WTC11 (cell line): ENCODE measurements at places on chromosomes 16 and 17. TPM values are rescaled to one million over a fixed set of nuclear protein-coding genes. Genes with fewer than 3 reads are reported as not detected.
A peak's percentile ranks its signal among the peaks of the same experiment; 100 is the strongest.

ABCA3 gene
- 12.1 to 16.8 TPM (median 15.9 TPM) in 3 replicates for total RNA-seq

NPIPB6 gene
- 0.83 to 2.6 TPM (median 2.5 TPM) in 3 replicates for total RNA-seq

MGAT5B gene
- total RNA-seq, result 11.5 to 12.0 TPM (median 11.6 TPM) in 3 replicates

CLDN7 gene
- 131 to 136 TPM (median 136 TPM) in 3 replicates for total RNA-seq

OGFOD3 gene
- total RNA-seq, result 20.4 to 24.0 TPM (median 22.5 TPM) in 3 replicates

SDR42E2 gene
- 0.09 to 0.18 TPM (median 0.13 TPM) in 3 replicates for total RNA-seq

TAC4 gene
- total RNA-seq, result not detected in 3 replicates

CCR7 gene
- total RNA-seq, result 0.37 to 0.92 TPM (median 0.57 TPM) in 3 replicates

CD79B gene
- 3.0 to 3.5 TPM (median 3.2 TPM) in 3 replicates for total RNA-seq

HBZ gene
- total RNA-seq, result 0.41 to 0.53 TPM (median 0.52 TPM) in 3 replicates

SLC5A10 gene
- total RNA-seq, result 0.09 TPM in 1 of 3 replicates, not detected in the others

- peak; percentile 70 for DNase-seq
Measured at GRCh38 chr17:48261297-48261880, 153.8 kb downstream of the SNX11 start.

DNA sequence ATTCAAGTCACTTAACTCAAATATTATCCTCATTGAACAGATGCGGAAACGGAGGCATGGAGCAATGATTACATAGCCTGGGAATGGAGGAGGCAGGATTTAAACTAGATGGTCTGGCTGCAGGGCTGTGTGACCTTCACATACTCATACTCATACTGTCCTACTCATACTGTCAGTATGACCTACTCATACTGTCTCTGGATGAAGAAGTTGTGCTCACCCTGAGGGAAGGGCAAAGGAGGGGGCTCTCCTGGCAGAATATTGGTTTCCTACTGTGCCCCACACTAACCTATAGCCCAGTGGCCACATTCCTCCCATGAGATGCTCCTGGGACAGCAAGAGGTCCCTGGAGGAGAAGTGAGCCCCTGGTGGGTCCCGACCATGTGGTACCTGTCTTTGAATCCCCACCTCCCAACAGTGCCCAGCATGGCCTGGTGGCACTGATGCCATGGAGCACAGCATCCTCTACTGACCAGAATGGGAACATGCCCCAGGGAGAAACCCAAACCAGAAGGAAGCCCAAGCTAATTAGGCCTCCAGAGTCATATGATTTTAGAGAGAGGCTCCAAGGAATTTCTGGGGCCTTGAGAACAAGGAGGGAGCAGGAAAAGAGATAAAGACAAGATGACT lies 197.3 kb upstream of the SDK2 start:
- DNase-seq, result peak; percentile 54

GRCh38 chr16:30722916-30723315 lies 23.9 kb downstream of the SRCAP start:
- no peak for DNase-seq

DNA sequence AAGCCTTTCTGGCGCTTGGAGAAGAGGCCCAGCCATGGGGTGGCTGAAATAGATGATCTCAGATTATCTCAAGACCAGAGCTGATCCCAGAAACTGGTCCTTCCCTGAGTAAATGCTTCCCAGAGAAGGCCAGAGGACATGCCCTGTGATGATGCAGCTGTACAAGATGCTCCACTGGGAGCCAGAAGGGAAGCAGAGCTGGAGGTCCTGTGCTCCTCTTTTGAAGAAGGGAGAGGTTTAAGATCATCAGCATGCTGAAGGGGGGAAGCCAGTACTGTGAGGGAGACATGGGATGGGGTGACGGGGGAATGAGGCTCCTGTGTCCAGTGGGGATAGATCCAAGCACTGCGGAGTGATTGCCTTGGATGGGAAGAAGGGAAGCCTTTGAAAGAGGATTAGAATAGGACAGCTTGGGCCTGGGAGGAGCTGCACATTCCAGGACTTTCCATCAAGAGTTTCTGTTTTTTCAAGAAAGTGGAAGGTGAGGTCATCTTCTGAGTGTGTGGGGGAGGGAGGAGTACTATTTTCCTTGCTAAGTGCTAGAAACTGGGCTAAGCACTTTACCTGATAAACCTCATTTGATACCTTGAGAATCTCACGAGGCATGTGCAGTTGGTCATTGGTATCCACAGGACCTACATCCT lies 16.4 kb upstream of the ALOX15B start:
- DNase-seq, result no peak

- peak; percentile 87 for DNase-seq
Measured at GRCh38 chr17:64780096-64781013, 118.2 kb upstream of the SMURF2 start.

DNA sequence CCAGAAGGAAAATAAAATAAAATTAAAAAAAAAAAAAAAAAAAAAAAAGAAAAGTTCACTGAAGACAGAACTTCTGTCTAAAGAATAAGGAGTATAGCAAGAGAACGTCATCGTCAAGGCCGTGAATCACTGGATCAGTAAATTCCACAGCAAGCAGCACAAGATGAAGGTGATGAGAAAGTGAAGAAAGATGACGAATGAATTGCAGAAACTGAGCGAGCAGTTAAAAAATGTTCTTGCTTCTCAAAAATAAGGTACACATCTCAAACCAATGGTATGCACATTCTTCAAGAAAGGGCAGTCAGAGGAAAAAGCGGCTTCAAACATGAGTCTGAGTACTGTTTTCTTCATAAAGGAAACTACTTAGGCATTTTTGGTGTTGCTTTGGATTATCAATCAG lies 104.7 kb downstream of the SMG6 start:
- DNase-seq, result no peak

DNA sequence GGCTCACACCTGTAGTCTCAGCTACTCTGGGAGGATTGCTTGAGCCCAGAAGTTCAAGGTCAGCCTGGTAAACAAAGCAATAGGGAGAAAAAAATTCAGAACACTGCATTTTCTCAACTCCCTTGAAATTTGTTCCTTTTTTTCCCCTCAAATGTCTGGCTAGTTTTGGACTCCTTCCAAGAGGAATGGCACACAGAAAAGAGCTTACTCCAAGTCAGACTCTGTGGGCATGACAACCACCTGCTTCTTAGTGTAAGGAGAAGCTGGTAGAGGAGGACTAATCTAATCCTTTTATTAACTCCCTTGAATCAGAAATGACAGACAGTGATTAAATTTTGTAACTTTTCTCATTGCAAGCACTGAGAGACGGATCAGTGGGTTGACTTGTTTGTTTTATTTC lies 27.9 kb upstream of the HYDIN start:
- DNase-seq, result no peak

- DNase-seq, result peak; percentile 64
Measured at GRCh38 chr17:12395733-12396354, 269.8 kb upstream of the MYOCD start.

- DNase-seq, result no peak
Measured at GRCh38 chr17:12024327-12024726, 3.6 kb downstream of the MAP2K4 start.

DNA sequence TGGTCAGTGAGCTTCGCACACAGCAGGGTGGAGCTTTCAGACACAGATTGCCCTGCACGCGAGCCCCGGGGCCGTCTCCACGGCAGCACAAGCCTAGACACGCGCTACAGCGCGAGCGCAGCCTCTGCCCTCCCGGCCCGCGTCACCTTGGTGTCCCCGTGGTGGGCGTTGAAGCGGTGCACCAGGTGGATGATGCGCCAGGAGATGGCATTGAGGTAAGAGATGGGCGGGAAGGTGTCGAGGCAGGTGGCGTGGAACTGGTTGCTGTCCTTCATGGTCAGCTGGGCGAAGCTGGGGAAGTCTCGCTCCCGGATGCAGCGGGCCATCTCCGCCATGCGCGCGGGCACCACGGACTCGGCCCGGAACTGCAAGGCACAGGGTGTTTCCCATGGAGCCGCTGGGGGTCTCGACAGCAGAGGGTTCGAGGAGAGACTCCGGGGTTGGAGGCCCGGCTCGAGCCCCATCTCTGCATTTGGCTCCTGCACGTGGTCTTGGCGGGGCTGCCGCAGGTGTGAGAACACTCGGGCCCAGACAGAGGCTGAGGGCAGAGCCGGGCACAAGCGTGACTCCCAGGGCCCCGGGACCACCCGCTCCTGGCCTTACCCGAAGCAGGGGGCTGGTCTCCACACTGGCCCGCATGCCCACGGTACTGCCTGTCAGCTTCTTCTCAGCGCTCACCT lies 4.3 kb upstream of the CYBA start:
- DNase-seq, result no peak

DNA sequence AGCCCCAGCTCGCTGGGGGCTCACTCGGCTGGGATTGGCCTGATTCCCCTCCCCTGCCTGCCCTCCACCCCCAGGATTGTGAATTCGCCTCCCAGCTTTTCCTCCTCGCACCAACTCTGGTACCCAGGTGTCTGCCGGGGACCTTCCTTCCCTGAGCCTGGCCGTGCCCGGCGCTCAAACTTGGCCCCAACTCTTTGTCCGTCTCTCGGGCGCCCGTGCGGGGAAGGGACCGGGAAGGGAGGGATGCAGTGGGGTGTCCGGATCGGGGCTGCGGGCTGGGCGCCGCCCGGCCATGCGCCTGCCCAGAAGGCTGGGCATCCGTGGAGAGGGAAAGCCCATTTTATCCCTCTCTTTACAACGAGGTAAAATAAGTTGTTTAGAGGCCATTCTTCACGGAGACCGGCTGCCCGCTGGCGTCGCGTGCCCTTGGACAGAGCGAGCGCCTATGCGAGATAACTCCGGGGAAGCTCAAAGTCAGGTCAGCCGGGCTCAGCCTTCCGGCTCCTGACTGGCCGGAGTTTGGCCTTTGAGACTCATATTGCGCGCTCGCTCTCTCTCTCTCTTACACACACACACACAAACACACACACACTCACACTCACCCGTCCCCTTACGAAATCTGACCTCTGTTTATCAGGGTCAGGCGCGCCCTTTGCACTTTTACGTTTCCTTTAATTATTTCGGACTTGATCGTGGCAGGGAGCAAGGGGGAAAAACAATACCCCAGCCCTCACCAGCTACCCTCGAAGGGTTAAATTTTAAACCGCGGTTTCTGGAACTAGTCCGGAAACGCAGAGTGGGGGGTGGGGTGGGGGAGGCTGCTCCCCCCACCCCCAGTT lies 774 bp upstream of the MAF start:
- DNase-seq, result peak; percentile 35

GRCh38 chr16:77531752-77532151 lies 96.9 kb upstream of the ADAMTS18 start:
- no peak for DNase-seq

GRCh38 chr16:31186930-31187807 lies 7.2 kb downstream of the FUS start:
- DNase-seq, result no peak

- DNase-seq, result no peak
Measured at GRCh38 chr16:80704751-80705505, 99.5 kb downstream of the CDYL2 start.

- peak; percentile 10 for DNase-seq
Measured at GRCh38 chr16:64910356-64910755, 211.5 kb downstream of the CDH11 start.

GRCh38 chr17:9924735-9925191 lies 19.7 kb upstream of the RCVRN start:
- DNase-seq, result no peak

DNA sequence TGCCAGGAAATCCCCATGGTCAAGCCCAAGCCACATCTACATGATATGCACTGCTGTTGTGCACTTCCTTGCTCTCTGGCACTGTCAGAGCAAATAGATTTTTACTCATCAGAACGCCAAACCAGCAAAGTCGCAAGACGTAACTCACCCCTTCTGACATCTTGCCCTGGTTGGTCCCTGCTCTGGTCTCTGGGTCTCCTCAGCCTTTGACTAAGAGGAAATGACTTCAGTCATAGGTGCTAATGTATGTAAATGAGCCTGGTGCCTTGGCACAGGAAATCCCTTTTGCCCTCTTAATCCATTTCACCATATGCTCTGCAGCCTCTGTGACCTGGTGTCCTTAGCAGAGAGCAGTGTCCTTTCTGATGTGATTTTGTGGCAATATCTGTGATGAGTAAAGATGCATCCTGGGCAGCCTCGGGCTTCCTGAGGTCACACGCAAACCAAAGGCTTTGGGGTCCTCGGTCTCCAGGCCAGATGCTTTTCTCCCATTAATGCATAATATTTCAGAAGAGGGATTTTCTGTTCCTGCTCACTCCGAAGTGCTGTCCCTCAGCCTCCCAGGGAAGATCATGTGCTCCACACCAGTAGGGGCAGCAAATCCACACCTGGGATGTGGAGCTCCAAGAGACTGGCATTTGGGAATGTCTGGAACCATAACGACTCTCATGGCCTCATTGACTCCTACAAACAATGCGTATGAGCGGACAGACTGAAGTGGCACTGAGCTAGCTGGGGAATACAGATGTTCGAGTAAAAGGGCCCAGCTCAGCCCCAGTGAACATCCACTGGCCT lies 66.9 kb downstream of the GP2 start:
- DNase-seq, result no peak

DNA sequence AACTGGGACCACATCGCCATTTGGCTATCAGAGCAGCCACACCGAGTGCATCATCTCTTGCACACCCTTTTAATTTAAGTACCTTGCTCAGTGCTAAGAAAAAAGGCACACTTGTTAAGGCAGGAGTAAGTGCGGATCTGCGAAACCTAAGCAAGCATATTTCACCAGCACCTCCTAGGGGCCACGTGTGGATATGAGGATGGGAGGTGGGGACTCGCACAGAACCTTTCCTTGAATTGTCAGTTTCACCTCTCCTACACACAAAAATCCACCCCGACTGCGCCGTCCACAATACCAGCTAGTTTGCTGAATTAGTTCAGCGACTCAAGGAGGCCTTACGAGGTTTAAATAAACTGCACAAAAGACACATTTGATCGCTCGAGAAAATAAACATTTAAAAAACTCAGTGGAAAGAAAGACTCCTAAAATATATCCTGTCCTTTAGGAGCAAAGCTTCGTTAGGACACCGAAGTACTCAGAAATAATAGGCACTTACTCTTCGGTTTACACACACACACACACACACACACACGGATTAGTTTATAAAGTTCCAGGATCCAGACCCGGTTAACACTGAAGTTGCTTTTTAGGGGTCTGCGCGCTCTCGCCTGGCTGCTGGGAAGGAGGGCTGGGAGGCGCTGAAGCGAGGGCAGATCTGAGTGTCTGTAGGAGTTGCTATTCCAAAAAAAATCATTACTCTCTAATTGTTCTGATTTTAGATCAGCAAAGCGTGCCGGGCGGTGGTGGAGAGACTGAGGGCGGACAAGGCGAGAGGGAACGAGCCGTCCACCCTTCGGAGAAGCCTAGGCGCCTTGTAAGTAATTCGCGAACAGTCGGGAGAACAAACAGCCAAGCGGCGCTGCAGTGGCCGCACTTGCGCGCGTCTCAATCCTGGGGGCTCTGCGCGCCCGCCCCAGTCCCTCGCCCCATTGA lies 1.0 kb upstream of the KCNJ2 start:
- DNase-seq, result peak; percentile 65

- no peak for DNase-seq
Measured at GRCh38 chr17:80539022-80539641, 5.5 kb upstream of the RPTOR start.

DNA sequence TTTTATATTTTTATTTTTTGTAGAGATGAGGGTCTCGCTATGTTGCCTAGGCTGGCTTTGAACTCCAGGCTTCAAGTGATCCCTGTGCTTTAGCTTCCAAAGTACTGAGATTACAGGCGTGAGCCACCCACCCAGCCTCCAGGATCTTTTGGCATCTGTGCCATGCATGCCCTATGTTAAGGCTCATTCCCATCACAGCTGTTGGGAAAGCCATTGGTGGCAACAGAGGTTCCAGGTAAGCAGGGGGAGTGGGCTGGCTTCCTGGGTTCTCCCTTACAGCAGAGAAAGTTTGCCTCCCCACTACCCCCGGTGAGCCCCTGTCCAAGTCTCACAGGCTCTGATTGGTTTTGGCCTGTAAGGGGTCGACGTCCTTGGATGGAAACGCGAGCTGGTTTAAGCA lies 8.9 kb upstream of the MRTFB start:
- DNase-seq, result no peak
